ENCODE measurements at places on chromosomes 12 and 14.

- no peak for DNase-seq
These were observed 42.3 kb upstream of the BATF start for GRCh38 chr14:75479770-75480600.

GRCh38 chr12:114400925-114401324, 5.0 kb downstream of the TBX5 start:
- DNase-seq, result no peak

DNA sequence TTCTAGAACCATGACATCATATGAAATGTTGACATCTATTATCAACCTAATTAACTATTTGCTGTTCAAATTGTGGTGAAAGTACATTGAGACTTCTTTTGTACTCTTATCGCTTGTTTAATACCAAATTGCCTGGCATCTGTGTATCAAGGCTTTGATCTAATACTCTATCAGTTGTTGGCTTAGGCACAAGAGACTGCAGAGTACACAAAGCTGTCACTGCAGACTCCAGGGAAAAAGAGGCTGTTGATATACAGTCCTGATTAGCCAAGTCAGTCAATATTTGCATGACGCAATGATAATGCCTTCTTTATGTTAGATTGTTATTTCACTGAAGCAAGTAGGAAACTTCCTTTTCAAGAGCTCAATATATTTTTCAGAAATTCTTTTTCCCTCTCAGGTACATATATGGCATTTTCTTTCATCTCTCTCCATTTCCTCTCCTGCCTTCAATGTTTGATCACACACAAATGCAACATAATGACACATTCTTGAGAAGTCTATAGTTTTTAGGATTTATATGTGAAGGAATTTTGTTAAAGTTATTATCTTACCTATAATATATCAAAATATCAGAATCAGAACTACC, 32.3 kb upstream of the PTCSC3 start:
- DNase-seq, result no peak

DNA sequence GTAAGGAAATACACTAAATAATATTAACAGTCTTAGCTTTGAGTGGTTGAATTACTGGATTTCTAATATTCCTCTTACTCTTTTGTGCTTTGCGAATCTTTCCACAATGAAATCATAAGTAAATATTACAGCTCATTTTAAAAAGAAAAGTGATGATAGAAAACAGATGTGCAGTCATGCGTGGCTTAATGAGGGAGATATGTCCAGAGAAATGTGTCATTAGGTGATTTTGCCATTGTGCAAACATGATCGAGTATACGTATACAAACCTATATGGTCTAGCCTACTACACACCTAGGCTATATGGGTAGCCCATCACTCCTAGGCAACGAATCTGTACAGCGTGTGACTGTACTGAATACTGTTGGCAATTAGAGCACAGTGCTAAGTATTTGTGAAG, 59.3 kb downstream of the SLC15A5 start:
- no peak for DNase-seq

GRCh38 chr12:27104546-27104945, 22.2 kb upstream of the C12orf71 start:
- DNase-seq, result peak; percentile 18

GRCh38 chr12:47094804-47095203, 15.0 kb upstream of the AMIGO2 start:
- no peak for DNase-seq

DNA sequence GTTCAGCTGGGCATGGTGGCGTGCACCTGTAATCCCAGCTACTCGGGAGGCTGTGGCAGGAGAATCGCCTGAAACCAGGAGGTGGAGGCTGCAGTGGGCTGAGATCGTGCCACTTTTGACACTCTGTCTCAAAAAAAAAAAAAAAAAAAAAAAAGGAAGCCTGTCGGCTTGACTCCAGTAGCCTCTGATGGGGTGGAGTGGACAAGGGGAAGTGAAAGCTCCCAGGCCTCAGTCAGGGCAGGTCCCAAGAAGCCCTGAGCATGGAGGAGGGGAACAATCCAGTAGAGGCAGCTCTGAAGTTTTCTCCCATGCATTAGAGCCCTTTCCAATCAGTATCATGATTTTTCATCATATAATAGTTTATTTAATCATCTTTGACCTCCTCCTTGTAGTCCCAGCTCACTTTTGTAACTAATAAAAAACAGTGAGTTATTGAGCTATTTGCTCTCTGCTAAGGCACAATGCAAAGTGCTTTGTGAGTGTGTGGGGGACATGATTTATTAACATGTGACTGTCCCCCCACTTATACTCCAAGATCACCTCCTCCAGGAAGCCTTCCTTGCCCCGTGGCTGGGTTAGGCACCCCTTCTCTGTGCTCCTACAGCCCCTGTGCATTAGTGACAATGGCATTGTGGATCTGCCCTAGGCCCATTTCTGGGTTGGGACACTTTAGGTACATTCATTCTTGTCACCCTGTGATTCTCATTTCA, 4.7 kb upstream of the SSH1 start:
- DNase-seq, result no peak

DNA sequence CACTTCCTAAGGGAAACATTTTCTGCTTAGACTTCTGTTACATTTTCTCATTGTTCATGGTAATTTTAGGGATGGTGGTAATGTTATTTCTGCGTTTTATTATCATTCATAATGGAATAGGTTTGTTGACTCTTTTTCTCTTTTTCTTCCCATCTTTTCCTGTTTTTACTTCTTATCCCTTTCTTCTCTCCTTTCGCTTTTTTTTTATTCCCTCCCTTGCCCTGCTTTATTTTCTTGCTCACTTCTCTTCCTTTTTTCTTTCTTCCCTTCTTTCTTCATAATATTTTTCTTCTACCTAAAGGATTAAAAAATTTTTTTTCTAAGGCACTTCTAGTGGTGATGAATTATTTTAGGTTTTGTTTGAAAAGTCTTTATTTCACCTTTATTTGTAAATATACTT, 45.6 kb downstream of the CNOT2 start:
- DNase-seq, result no peak

DNA sequence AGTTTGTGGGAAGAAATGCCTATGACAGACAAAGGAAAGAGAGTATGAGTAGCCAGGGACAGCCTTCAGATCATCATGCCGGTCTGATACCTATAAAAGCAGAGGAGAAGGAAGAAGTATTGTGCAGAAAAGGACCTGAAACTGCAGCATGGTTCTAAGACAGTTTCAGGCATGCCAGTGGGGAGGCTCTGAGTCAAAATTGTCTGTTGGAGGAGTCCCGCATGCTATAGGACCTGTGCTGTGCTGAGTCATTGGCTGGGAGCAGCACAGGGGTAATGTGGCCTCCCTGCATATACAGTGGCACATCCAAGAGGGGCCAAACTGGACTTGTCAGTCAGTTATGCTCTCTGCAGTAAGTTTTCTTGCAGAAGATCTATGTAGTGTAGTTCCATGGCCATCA, 40.7 kb downstream of the NEUROD4 start:
- no peak for DNase-seq

GRCh38 chr14:105890474-105891220, 364.3 kb downstream of the TMEM121 start:
- DNase-seq, result no peak

DNA sequence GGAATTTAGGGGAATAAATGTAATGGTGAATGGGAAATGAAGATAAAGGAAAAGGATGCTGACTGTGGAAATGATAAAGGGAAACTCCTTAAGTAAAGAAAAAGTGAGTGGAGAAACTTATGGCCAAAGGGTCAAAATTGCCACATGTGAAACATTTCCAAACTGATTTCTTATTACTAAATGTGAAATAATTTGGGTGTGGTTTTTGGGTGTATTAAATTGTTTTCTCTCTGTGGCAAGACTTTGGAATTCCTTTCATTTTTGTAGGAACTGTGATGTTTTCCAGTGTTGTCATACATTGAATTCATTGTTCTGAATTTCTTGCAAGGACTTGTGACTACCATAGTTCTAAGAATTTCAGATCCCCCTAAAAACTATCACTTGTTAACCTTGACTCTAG, 1891.5 kb upstream of the SEL1L start:
- peak; percentile 63 for DNase-seq

DNA sequence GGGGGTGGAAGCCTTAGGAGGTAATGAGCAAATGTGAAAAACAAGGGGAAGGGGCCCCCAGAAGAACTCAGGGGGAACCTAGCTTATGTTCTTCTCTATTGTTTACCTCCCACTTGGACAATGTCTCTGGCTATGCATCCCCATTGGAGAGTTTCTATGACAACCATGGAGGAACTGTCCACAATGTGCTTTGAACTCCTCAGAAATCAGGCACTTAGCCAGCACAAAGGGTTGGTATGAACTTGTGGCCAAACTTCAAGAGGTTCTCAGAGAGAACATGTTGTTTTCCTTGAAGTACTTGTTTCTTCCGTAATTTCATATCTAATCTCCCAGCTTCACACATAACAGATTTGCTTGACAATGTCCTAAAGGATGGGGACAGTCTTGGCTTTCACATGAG, 202.8 kb upstream of the PELI2 start:
- no peak for DNase-seq

- DNase-seq, result no peak
These were observed 13.2 kb downstream of the CLBA1 start for GRCh38 chr14:104998801-104999200.

GRCh38 chr12:10048526-10048925, 18.0 kb downstream of the CLEC9A start:
- no peak for DNase-seq

DNA sequence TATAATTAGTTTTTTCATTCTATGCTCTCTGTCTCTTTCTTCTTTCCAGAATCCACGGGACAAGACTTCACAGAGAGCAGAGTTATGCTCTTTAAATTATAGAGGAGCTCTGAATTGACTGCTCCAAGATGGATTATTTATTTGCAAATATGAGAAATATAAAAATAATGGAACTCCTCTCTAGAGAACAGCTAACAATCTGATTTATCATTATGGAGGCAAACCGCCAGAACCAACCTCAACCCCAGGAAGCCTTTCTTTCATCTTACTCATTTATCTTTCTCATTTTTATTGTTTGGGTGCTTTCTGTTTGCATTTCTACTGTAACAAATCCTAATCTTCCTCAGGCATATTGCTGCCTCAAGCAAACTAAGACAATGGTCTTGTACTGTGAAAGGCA, 216.5 kb downstream of the C12orf50 start:
- no peak for DNase-seq

DNA sequence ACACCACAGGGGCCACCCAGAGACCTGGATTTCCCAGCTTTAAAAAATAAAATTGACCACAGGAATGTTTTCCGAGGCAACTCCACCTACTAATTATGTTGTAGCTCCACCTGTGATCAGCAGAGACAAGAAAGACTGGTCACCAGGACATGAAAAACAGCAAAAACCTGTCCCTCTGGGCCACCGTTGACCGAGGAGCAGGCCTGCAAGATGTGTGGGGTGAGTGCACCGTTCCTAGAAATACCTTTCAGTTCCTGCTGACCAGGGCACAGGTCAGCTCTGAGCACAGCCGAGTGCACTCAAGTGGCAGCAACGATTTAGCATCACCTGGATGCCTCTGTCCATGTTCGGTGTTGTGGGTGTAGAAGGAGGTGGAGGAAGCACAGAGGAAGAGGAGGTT, 16.9 kb downstream of the FZD10 start:
- DNase-seq, result no peak

DNA sequence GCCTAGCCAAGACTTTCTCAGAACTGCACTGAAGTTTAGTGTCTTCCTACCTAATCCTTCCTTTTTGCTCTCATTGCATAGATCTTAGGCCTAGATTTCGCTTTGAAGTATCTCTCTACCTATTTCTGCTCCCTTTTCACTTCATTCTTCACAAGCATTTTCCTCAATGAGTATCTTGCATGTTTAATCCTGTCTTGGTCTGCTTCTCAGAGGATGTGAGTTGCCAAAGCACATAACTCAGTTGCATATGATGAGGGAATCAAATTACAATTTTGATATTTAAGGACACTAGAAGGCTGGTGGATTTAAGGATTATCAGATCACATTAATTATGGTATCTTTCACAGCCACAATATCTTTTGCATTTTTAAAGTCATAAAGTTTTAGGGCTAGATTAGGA, 195.5 kb upstream of the DAAM1 start:
- DNase-seq, result no peak

DNA sequence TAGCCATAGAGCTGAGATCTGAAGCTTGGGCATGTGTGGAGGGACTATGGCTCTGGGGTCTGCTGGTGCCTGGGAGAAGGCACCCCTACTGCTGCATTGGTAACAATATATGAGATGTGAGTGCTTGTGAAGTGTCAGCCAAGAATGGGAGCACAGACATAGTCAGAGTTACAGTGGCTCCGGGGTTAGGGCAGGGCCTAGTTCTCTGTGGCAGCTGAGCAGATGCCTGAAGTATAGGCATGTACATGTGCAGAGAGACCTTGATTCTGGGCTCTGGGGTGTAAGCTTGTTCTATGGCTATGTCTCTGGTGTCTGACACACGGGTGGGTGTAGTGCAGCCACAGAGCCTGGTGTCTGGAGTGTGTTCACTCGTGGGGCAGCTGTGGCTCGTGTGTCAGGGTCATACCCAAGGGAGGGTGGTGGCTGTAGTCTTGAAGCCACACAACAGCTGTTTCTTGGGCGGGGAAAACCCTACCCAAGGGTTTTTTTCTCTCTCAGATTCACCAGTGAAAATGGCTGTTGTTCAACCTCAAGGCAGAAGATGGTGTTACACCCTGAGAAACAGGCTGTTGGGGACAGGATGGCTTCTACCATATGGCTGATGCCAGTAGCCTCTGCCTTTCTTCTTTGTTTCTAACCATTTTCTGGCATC, 11.9 kb upstream of the TCL1A start:
- DNase-seq, result no peak

- no peak for DNase-seq
These were observed 579.1 kb downstream of the TMTC2 start for GRCh38 chr12:83265808-83266207.

DNA sequence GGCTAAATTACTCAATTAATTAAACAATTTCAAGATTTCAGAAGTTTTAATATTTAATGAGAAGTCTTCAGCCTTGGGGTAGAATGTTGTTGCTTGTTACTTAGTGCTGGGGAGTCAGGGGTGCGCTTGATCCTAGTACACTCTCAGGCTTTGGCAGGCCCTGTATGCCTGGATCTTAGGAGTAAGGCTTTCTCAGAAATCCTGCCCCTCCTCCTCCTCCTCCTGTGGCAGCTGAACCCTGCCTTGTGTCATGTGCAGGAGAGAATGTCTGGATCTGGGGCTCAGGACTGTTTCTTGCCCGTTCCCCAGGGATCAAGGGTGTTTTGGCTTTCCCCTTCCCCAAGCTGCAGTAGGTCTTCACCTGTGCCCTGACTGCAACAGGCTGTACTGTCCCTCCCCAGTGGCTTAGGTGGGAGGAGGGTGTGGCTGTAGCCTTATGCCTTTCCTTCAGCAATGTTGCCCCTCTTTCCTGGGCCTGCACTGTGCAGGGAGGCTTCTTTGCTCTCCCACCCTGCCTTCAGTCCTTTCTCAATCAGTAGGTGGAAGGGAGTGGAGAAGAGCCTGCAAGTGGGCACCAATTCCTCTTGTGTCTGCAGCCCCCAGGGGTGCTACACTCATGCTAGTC, 108.2 kb downstream of the SLC38A6 start:
- DNase-seq, result no peak

All from non-pigmented ciliary epithelial cell (primary cell).